ENCODE measurements at places on chromosomes 12 and 14.
A peak's percentile ranks its signal among the peaks of the same experiment; 100 is the strongest.

GRCh38 chr14:88422919-88423650 is 37.6 kb downstream of the SPATA7 start:
- no peak for DNase-seq

GRCh38 chr12:117202556-117202955 is 12.3 kb upstream of the FBXO21 start:
- no peak for DNase-seq

DNA sequence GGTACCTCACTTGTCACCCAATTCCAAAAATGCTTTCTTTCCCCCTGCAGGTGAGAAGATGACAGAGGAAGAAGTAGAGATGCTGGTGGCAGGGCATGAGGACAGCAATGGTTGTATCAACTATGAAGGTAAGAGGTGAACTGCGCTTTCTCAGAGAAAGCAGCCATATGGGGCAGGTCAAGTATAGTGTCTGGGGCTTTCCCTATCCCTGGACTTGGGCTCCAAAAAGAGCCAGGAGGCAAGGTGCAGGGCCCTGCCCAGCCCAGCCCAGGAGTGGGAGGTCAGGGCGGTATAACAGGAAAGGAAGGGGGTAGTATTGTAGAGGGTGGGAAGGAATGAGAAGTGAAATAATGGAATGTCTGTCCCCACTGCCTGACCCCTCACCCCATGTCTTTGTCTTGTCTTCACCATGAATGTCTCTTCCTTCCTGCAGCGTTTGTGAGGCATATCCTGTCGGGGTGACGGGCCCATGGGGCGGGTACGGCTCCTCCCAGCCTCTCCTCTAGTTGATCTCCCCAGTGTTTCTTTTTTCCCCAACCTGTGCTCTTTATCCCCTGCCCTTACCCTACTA is 2.1 kb downstream of the MYL6 start:
- no peak for DNase-seq

- DNase-seq, result no peak
These were observed 1.6 kb downstream of the ACSS3 start for GRCh38 chr12:81079280-81080076.

GRCh38 chr12:63149909-63150712 is 890 bp downstream of the AVPR1A start:
- peak; percentile 39 for DNase-seq

- DNase-seq, result no peak
These were observed 52.6 kb downstream of the GPHB5 start for GRCh38 chr14:63266106-63266505.

- DNase-seq, result no peak
These were observed 79.2 kb upstream of the NCOR2 start for GRCh38 chr12:124646385-124647230.

GRCh38 chr12:109016016-109016415 is 4.9 kb downstream of the SVOP start:
- DNase-seq, result no peak

DNA sequence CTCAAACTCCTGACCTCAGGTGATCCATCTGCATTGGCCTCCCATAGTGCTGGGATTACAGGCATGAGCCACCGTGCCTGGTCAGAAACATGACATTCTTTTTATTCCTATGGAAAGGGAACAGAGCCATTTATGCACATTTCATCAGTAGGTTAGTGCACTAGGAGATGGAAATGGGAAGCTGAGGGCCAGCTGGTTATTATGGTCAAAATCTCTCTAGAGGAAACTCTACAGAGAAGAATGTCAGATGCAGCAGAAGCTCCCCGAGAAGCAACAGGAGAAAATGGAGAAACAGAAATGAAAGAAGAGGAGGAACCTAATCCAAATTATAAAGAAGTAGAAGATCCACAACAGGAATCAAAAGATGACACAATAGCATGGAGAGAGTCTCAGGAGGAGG is 2.7 kb downstream of the CFAP251 start:
- DNase-seq, result no peak

DNA sequence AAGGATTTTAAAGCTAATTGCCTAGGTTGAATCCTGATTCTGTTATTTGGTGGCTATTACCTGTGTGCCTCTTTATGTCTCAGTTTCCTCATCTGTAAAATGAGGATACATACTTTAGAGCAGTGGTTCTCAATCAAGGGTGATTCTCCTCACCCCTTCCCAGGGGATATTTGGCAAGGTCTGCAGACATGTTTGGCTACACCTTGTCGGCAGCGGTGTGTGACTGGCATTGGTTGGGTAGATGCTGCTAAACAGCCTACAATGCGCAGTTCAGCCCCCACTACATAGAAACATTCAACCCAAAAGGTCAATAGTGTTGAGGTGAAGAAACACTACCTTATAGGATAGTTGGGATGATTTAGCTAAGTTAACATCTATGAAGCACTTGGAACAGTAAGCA is 23.4 kb downstream of the LDHB start:
- DNase-seq, result no peak

DNA sequence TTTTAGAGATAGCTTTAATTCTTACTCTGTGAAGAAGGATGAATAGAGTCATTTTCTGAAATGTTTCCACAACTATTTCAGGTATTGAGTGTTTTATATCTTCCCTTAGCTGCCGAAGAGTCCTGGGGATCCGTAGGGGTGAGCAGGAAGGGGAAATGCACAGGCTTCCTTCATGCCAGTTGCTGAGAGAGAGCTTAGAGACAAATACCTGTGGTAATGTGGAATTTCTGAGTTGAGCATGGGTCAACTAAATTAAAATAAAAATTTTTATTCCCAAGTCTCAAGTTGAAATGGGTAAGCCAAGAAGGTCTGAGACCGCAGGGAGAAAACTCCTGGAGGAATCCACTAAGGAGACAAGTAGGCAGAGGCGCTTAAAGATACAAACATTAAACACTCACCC is 185.7 kb downstream of the DAD1 start:
- no peak for DNase-seq

GRCh38 chr12:72018036-72018435 is 79.4 kb downstream of the TPH2 start:
- no peak for DNase-seq

DNA sequence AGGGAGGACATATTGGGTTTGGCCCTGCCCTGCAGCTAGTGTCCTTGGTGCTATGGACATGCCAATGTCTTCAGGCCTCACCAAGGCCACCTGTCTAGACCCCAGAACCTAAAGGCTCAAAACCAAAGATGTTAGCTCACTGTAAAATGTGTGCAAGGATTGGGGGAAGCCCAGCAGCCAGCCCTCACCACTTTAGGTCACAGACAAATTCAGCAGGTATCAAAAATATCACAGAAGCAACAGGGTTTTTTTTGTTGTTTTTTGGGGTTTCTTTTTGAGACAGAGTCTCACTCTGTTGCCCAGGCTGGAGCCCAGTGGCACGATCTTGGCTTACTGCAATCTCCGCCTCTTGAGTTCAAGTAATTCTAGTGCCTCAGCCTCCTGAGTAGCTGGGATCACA is 29.0 kb upstream of the NINJ2 start:
- DNase-seq, result no peak

- DNase-seq, result no peak
These were observed 118.7 kb upstream of the TMCC3 start for GRCh38 chr12:94769047-94769420.

GRCh38 chr14:81485781-81486180 is 47.9 kb downstream of the SEL1L start:
- DNase-seq, result no peak

- DNase-seq, result peak; percentile 6
These were observed 5.0 kb upstream of the SLC38A4 start for GRCh38 chr12:46830731-46831334.

Data from nephron progenitor cell (in vitro differentiated cells).